Body of pancreas (tissue), 4 donors: ENCODE measurements at places on chromosomes 2 and 18. TPM values are rescaled to one million over a fixed set of nuclear protein-coding genes. Genes with fewer than 3 reads are reported as not detected.
A peak's percentile ranks its signal among the peaks of the same experiment; 100 is the strongest.

The CCDC74B gene
- total RNA-seq, result 0.99 TPM

The TMEM247 gene
- total RNA-seq, result not detected

The RAB6C gene
- total RNA-seq, result 0.52 TPM

The NCKAP1 gene
- 59.9 TPM for total RNA-seq

The PMAIP1 gene
- total RNA-seq, result not detected

The SUMO1 gene
- total RNA-seq, result 5.6 TPM

The MAL gene
- not detected for total RNA-seq

The INHBB gene
- 3.6 TPM for total RNA-seq

The CLIP4 gene
- 17.5 TPM for total RNA-seq

The PARD6G gene
- total RNA-seq, result 2.6 TPM

The IL1R2 gene
- 8.0 TPM for total RNA-seq

- H3K4me1 ChIP-seq, result no peaks in the 10 kb centered on the region
- no peak for DNase-seq
- H3K4me3 ChIP-seq, result no peak overlapping the region
- no peak overlapping the region for H3K27ac ChIP-seq
- no peaks in the 10 kb centered on the region for H3K27me3 ChIP-seq
- no peaks in the 10 kb centered on the region for H3K36me3 ChIP-seq
These were observed 156.7 kb downstream of the KLHL29 start for GRCh38 chr2:23541503-23542229.

DNA sequence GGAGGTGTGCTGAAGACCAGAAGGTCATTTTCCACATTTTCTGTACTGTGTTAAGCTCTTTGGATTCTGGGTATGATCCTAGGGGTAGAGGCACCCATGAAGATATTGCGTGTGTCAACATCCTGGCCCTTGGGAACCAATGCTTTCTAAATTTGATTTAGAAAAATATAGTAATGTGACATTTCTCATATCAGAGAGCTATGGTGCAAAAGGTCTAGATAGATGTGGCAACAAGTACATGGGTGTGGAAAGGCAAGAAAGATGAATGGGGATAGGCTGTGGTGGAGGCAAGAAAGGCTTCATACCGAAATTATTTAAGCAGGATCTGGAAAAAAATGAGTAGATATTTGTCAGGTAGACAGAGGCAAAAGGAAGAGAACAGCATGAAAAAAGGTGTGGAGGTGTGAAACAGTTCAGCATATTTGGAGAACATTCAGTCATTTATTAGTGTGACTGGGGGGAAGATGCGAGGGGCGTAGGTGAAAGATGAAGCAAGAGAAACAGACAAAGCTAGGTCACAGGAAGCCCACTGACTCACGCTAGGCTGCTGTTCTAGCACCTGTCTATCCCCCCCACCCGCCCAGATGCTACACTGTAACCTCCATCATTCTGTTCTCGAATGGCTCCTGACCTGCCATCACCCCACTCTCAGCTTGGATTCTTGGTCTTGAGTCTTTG is 11.7 kb downstream of the DOK1 start:
- H3K4me1 ChIP-seq, result no peaks in the 10 kb centered on the region
- H3K27me3 ChIP-seq, result no peaks in the 10 kb centered on the region
- H3K36me3 ChIP-seq, result no peaks in the 10 kb centered on the region
- no peak for DNase-seq
- no peak overlapping the region for H3K4me3 ChIP-seq

DNA sequence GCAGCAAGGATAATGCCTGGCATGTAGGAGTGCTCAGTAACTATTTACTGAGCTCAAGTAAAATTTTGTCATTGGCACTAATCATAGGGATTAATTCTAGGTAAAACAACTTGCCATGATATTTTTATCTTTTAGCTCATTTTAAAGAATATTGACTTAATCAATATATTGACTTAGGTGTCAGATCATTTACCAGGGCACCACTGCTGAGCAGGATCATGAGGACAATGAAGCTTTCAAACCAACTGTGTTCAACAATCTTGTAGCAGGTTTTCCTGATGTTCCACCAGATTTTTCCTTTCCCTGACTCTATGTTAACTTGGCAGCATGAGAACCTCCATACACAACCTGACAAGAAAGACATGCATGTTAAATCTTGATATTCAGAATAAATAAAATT is 114.5 kb upstream of the SCN1A start:
- no peak overlapping the region for H3K27ac ChIP-seq
- no peak for DNase-seq
- no peaks in the 10 kb centered on the region for H3K27me3 ChIP-seq
- no peaks in the 10 kb centered on the region for H3K36me3 ChIP-seq
- no peak overlapping the region for H3K4me3 ChIP-seq

- H3K4me3 ChIP-seq, result no peak overlapping the region
- H3K27ac ChIP-seq, result no peak overlapping the region
- DNase-seq, result no peak
- H3K36me3 ChIP-seq, result no peaks in the 10 kb centered on the region
- H3K4me1 ChIP-seq, result no peaks in the 10 kb centered on the region
These were observed 13.8 kb downstream of the ZSCAN30 start for GRCh38 chr18:35276267-35276666.

DNA sequence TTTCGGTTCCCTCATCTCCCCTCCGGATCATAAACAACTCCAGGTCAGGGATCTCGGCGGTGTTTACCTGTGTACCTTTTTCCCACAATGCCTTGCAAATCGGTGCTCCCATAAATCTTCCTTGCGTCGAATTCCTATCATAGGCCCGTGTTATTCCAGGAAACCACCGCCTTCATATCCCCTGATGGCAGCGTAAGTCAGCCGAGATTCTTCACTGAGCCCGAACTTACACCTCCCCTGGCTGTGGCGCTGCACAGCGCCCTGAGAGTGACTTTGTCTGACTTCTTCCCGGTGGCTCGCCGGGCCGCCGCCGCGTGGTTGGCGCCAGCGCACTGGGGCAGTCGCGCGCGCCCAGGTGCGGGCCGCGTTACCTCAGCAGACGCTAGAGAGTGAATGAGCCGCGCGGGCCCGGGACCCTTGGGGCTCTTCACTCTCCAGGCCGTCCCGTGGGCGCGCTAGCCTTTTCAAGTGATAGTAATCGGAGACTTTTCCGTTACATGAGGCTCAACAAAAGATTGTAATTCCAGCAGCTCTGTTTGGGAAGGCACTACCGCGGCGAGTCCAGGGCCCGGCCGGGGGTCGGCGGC is 101.6 kb downstream of the SPTBN1 start:
- H3K4me1 ChIP-seq, result peaks cover 33% of the 10 kb centered on the region
- H3K36me3 ChIP-seq, result no peaks in the 10 kb centered on the region
- H3K27me3 ChIP-seq, result no peaks in the 10 kb centered on the region
- H3K27ac ChIP-seq, result peak overlapping the region; percentile 93
- DNase-seq, result peak; percentile 65

- H3K36me3 ChIP-seq, result no peaks in the 10 kb centered on the region
- no peaks in the 10 kb centered on the region for H3K27me3 ChIP-seq
- H3K27ac ChIP-seq, result no peak overlapping the region
These were observed 1229.1 kb upstream of the ACVR2A start for GRCh38 chr2:146615778-146616177.

- no peak overlapping the region for H3K27ac ChIP-seq
- DNase-seq, result no peak
- H3K36me3 ChIP-seq, result no peaks in the 10 kb centered on the region
- H3K4me1 ChIP-seq, result no peaks in the 10 kb centered on the region
These were observed 4.1 kb downstream of the SCYGR1 start for GRCh38 chr2:227383686-227384085.

- DNase-seq, result peak; percentile 20
- no peak overlapping the region for H3K27ac ChIP-seq
- no peak overlapping the region for H3K4me3 ChIP-seq
- H3K4me1 ChIP-seq, result peaks cover 14% of the 10 kb centered on the region
- H3K27me3 ChIP-seq, result no peaks in the 10 kb centered on the region
These were observed 136.0 kb downstream of the PLCL1 start for GRCh38 chr2:197940382-197940781.

DNA sequence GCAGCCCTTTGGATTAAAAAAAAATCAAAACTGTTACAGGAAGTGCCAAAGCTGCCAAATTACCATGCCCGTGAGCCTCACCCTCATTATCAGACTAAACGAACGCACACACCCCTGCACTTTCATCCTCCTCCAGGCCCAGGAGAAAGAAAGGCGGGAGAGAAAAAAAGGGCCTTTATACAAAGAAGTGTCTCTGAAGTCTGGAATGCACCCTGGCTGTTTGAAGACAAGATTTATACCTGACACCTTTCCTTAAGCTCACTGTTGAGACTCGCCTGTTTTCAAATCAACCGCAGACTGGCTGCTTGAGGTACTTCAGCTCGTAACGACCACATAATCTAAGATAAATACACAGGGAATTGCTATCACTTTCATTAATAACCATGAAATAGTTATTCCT is 31.0 kb downstream of the EDAR start:
- H3K27me3 ChIP-seq, result no peaks in the 10 kb centered on the region
- H3K4me3 ChIP-seq, result no peak overlapping the region
- DNase-seq, result no peak

GRCh38 chr2:43218702-43219382 is 7.6 kb downstream of the ZFP36L2 start:
- no peaks in the 10 kb centered on the region for H3K36me3 ChIP-seq
- H3K27ac ChIP-seq, result peak overlapping the region; percentile 97
- peak; percentile 71 for DNase-seq

- H3K4me1 ChIP-seq, result no peaks in the 10 kb centered on the region
- no peak overlapping the region for H3K4me3 ChIP-seq
- no peaks in the 10 kb centered on the region for H3K36me3 ChIP-seq
- H3K27me3 ChIP-seq, result no peaks in the 10 kb centered on the region
These were observed 65.9 kb upstream of the LRRTM1 start for GRCh38 chr2:80370375-80371009.

DNA sequence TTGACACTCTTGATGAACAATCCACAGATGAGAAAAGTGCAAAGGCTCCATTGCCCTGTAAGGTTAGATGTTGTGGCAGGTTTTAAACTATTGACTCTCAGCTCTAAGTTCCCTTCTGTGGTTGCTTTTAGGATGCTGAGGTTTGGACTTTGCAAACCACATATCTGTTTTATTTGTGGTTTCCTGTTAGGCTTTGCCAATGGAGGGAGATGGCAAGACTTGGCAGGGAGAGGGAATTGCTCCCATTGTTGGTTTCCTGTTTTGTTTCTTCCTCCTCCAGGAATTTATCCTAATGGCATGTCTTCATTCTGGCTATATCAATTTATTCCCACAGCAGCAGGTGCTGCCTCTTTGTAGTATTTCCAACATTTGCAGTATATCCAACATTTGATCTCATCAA is 772.3 kb downstream of the LRRTM4 start:
- H3K4me3 ChIP-seq, result no peak overlapping the region
- H3K27me3 ChIP-seq, result no peaks in the 10 kb centered on the region
- H3K36me3 ChIP-seq, result no peaks in the 10 kb centered on the region
- H3K4me1 ChIP-seq, result no peaks in the 10 kb centered on the region

DNA sequence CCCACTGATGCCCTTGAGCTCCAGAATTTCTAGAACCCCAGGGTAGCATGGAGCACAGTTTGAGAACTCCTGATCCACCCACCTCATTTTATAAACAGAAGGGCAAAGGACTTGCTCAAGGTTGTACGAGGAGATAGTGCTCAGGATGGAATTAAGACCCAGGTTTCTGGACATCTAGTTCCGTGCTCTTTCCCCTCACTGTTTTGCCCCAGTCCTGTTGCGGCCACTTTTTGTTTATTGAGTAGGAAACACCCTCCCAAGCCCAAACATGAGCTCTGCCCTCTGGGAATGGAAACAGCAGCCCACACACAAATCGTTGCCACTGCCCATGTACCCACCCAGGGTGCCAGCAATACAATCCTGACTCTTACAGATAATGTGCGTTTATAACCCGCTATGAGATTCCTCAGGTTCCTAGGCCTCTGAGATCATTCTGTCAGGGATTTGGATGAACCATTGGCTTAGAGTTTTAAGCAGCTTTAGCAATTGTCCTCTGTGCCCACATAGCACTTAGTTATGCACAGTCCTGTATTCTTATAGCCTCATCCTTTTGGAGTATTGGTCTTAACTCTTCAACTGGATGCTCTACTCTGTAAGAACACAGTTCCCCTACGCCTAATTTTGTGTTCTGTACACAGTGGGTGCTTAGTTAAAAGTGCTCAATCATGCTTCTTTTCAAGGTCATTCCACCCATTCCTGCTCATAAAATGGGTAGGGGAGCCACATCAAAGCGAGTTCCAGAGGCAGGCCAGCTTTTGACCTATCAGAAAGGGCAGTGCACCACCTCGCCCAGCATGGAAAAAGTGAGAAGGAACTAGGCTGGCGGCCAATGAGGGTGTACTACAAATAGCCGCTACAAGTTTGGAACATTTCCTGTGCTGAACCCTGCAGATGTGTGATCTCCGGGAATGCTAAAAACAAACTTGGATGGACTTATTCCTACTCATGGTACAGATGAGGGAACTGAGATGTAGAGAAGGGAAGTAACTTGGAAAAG is 60.3 kb upstream of the IGFBP2 start:
- H3K4me1 ChIP-seq, result peaks cover 20% of the 10 kb centered on the region
- H3K36me3 ChIP-seq, result no peaks in the 10 kb centered on the region
- no peaks in the 10 kb centered on the region for H3K27me3 ChIP-seq
